HCEC 1CT (cell line): ENCODE measurements at places on chromosomes 1 and 21.

DNA sequence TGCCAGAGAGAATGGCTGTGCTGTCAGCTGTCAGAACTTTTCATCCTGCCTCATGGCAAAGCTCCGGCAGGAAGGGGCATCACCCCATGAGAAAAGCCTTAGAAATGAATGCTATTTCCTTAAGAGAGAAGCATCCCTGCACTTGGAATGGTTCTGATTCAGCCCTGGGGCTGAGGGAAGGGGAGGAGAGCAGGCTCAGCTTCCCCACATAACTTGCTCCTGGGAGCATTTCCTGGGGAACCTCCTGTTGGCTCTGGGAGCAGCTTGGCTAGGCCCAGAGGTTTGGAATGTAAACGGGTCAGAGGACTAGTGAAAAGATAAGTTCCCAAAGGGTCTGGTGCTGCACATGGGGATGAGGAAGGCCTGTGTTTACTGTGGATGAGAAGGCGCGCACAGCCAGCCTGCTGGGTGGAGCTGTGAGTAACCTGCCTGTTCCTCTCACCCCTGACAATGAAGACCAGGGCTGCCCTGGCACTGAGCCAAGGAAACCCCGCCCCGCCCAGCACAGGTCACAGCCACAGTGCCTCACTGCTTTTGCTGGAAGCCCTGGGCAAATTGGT, 5.0 kb downstream of the PRELP start:
- DNase-seq, result peak; percentile 92

GRCh38 chr1:88191917-88192316, 492.2 kb upstream of the PKN2 start:
- DNase-seq, result no peak

DNA sequence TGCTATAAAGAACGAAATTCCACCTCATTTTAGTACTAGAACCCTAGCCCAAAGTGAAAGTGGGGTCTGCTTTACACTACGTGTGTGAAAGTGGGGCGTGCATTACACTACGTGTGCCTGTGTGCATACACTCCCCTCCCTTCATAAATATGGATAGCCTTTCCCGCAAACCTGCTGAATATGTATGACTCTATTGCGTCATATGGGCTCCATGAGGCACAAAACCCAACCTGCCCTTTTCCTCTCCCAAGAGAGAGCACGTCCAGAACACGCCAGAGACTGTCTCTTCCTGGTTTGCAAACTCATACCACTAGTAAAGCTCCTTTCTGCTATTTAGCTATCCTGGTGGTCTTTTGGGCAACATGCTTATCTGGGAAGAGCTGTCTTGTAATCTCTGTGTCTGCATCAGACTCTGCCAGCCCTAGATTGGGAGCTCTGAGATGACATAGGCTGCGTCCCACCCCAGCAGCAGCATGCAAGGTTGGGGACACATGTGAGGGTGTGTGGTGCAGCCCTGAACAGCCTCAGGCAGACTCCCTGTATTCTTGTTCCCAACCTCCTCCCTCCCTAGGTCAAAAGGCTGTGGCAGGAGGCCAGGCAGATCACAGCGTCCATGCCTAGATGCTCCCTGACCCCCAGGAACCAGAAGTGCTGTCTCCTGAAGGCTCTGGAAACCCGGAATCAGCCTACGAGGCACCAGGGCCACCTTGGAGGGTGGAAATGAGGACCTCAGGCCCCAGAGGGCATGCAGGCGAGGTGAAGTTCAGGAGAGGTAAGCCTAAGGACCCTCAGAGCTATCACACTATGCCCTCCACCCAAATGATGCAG, 12.3 kb upstream of the PADI1 start:
- DNase-seq, result no peak

GRCh38 chr1:18328803-18329202, 151.9 kb upstream of the KLHDC7A start:
- no peak for DNase-seq

DNA sequence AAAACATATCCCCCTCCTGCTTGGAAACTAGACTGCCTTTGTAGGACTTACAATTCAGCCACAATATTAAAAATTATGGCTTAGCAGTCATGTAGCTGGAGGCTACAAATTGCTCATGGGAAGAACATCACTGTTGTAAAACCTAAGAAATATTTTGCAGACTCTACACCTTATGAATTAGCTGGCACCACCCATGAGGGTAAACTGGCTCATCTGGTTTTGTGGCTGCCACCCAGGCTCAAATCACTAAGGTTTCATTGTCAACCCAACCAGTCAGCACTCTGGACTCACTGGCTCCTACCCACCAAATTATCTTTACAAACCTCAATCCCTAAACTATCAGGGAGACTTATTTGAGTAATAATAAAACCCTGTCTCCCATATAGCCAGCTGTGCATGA, 100.7 kb upstream of the OLFM3 start:
- no peak for DNase-seq

- DNase-seq, result no peak
Observed at GRCh38 chr1:84722794-84723193, 32.5 kb upstream of the SSX2IP start.

DNA sequence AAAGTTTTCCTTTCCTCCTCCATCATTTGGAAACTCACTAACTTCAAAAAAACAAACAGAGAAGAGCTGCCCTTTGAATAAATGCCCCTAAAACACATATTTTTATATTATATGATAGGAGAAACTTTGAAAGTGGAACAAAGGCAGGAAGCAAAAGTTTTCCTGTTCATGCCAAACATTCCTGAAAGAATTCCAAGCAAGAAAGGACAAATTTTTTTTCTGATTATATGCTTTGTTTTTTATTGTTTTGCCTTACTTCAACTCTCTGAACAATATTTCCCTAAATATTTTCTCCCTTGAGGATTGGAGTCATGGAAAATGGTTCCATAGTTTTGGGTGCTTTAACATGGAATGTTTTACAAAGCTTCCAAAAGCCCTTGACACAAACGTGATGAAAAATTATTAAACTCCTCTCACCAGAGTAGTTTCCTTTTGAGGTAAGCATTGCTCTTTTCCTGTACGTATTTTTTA, 638.5 kb upstream of the CAMK1G start:
- no peak for DNase-seq

DNA sequence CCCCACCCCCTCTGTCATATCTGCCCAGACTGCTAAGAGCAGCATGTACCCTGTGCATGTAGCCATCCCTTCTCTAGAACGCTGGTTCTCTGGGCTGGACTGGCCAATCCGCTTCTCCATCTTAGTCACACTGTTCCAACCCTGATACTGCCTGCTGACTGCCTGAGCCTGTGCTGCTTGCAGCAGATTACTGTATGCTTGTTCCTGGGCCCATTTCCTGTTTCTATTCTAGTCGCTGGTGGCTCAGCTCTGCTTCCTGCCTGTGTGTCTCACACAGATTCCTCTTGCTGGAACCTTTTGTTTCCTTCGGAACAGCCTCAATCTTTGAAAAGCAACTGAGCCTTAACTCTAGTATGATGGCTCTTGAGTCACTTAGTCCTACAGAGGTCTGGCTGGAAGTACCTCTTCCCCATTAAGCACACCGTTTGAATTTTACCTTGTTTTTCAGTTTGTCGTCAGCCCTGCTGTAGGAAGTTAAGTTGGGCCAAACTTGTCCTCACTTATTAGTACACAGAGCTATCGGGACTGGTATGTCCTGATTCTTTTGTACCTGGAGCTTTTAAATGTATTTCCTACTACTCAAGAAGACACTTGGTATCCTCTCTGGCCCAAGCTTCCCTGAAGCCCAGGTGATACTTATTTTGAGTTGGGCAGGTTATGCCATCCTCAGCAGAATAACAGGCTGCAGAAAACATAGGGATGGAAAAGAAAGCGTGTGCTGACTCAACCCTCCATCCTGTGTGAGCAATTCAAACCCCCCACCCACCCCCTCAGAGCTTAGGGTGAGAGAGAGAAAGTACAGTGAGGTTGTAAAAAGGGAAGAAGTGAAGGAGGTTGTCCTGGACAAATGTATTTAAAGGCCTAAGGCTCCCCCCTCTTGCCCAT, 43.4 kb upstream of the PIGV start:
- DNase-seq, result peak; percentile 98

DNA sequence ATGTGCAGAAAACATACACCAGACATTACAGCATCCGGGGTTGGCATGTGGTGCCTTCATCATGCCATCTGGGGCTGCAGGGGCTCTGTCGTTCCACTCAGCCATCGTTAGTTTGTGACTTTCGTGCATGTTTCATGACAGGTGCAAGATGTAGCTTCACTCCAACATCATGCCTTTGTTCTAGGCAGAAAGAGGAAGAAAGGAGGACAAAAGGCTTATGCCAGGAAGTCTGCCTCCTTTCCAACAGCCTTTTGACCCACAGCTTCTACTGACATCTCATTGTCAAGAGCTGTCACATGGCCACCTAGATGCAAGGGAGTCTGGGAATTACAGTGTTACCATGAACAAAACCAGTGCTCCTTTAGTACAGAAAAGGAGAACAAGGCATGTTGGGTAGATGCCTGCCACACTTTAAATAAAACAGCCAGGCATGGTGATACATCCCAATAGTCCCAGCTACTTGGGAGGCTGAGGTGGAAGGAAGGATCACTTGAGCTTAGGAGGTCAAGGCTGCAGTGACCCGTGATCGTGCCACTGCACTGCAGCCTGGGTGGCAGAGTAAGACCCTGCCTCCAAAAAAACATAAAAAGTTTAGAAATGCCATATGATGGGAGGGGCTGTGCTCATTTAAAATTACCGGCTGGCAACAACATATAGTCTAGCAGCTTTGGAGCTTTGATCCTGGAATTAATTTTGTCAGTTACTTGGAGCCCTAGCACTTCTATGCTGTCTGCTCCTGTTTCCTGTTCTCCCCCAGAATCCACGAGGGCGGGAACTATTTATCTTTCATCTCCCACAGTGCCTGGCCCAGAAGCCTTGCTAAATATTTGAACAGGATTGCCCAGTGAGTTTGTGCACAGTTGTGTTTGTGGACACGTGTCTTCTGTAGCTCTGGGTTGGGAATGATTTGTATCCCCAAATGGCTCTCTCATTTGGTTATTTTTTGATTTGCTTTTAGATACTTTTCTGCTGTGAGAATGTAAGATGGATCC, 7.4 kb downstream of the DOP1B start:
- no peak for DNase-seq
